ENCODE measurements at places on chromosomes 7 and 10.

DNA sequence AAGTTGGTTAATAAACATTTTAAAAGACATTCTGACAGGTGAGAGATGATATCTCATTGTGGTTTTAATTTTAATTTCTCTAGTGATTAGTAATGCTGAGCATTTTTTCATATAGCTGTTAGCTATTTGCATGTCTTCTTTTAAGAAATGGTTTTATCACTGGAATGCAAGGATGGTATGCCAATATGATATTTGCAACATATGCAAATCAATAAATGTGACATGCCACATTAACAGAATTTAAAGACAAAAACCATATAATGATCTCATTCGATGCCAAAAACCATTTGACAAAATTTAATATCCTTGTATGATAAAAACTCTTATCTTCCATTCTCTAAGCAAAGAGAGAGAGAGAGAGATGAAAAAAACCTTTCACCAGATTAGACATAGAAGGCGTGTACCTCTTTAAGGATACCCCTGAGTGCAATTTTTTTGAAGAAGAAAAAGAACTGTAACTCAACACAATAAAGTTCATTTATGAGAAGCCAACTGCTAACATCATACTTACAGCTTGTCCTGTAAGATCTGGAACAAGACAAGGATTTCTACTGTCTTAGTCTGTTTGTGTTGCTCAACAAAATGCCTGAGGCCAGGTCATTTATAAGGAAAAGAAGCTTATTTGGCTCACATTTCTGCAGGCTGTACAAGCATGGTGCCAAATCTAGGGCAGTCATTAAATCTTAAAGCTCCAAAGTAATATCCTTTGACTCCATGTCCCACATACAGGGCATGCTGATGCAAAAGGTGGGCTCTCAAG, 39.7 kb upstream of the ZMYND11 start:
- DNase-seq, result no peak

DNA sequence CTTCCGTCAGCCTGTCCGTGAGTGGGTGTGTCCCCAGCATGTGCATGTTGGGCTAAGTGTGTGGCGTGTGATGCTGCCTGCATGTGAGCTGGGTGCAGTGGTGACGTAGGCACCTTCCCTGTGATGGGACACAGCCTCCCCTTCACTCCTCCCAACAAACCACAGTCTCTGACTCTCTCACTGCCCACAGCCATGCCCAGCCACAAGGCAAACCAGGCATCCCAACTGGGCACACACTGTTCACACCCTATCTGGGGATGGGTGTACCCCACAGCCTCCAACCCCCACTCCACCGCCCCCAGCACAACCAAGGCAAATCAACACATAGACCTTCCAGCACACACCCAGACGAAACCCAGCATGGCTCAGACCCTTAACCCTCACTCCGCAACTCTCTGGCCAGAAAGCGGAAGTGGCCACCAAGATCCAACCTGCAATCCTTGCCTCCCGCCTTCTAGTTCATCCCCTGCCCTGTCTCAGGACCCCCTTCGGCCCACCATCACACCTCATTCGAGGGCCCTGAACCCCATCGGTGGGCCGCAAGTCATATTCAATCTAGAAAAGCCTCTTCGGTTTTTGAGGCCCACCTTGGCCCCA, 10.4 kb downstream of the PSD start:
- DNase-seq, result no peak

- DNase-seq, result no peak
These were observed 495.6 kb downstream of the RPS24 start for GRCh38 chr10:78529262-78529661.

DNA sequence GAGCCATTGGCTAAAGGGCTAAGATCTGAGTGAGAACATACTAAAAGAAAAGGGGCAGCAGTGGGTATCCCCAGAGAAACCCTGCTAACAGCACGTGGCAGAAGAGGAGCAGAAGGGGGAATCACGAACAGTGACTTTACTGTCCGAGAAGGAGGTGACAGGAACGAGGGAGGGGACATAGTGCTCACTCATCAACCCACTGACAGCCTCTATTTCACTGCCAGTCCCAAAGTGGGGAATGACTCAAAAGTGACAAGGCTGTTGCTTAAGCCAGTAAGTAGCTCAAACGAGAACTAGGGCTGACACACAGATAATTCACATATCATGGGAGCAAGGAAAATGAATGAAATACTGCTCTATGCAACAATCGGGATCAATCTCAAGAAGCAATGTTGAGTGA, 92.7 kb downstream of the RSU1 start:
- DNase-seq, result no peak

GRCh38 chr7:2037301-2037807, 195.4 kb downstream of the MAD1L1 start:
- DNase-seq, result peak; percentile 6

DNA sequence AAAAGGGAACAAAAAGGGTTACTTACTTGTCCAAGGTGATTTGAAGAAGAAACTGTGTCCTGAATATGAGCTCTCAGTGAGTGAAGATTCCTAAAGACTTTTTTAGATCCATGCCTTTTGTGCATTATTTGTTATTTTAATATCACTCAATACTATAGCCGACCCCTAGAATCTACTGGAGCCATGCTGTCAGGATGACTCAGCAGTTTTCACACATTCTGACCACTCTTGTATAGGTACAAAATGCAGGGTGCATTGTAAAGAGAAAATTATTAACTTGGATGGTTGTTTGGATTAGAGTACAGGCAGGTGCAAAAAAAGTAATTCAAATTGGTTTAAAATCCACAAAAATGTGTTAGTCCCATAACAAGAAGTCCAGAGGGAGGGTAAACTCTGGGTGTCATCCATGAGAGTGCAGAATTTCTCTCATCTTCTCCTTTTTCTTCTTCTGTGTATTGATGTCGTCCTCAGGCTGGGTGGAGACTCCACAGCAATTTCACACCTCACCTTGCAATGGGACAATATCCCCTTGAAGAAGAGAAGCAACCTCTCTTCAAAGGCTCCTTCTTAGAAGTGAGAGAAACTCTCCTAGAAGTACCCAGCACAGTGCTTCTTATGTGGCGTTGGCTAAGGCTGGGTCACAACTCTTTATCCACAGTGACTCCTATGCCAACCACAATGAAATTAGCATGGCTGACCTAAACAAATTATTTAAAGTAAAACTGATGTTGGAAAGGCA, 75.6 kb downstream of the AKR1C4 start:
- no peak for DNase-seq

DNA sequence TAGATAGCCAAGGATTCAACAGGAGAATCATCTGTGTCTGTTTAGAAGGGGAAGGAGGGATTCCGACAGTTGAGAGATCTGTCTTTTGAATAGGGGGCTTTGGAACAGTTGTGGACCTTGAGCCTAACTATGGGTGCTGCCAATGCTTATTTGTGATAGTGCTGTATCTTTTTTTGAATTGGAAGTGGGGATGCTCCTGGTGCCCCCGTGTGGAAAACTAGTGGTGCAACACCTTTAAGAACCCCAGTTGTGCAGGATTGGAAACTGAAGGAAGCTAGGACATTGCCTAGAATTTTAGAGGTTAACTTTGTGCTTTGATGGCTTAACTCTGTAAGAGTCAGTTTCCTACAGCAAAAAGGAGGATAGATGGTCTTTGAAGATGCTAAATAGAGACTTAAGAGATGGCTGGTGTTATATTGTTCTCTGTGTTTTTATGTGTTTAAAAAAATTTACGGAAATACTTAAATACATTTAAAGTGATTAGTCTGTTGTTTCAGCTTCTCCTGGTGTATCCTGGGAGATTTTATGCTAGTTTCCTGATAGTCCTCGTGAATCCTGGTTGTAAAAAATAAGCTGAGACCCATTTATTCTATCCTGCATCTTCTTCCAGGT, 69.3 kb downstream of the AP3M1 start:
- no peak for DNase-seq

GRCh38 chr10:114534571-114534981, 123.5 kb downstream of the ABLIM1 start:
- no peak for DNase-seq

- DNase-seq, result no peak
These were observed 30.6 kb downstream of the SUFU start for GRCh38 chr10:102534333-102534732.

DNA sequence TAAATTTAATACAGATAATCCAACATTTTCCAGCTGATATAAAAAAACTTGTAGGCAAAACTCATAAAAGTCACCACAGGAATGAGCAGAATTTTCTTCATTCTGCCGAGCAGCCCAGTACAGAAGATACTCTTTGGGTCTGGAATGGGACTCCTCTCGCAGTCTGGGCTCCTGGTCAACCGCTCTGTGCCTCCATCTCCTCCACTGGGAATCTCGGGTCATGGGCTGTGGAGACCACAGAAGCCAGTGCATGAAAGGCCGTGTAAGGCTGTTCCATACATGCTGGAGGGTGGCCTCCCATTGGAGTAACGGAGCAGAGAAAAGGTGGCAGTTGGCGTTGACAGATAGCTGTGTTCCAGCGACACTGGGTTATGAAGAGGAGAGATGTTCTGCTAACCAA, 616.4 kb upstream of the MGMT start:
- no peak for DNase-seq

- DNase-seq, result no peak
These were observed 39.1 kb downstream of the GOLGA7B start for GRCh38 chr10:97888641-97889262.

DNA sequence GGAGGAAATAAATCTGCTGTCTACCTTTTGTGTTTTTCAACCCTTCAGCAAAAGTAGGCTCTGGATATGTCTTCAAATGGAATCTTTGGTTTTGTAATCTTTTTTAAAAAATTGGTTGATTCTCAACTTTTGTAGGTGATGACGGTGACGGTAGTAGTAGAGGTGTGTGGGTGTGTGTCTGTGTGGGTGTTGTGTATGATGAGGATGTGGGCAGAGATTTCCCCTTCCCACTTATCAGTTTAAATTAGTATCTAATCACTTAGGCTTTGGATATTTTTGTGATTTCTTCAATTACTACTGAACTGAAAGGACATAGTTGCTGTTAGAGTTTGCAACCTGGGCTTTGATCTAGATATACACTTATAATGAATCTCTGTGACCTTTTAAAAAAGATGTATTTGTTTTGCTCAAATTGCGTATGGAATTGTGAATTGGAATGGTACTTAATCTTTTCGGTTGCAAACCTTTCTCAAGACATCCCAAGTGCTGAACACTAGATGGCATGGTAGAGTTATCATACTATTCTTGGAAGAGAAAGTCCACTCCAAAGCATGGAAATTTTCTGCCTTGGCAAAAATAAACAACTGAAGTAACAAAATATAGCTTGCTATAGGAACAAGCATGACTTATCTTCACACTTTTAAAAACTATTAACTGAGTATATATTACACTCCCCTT, 51.9 kb upstream of the A1CF start:
- DNase-seq, result no peak
